ENCODE measurements at places on chromosomes 5 and 9.

DNA sequence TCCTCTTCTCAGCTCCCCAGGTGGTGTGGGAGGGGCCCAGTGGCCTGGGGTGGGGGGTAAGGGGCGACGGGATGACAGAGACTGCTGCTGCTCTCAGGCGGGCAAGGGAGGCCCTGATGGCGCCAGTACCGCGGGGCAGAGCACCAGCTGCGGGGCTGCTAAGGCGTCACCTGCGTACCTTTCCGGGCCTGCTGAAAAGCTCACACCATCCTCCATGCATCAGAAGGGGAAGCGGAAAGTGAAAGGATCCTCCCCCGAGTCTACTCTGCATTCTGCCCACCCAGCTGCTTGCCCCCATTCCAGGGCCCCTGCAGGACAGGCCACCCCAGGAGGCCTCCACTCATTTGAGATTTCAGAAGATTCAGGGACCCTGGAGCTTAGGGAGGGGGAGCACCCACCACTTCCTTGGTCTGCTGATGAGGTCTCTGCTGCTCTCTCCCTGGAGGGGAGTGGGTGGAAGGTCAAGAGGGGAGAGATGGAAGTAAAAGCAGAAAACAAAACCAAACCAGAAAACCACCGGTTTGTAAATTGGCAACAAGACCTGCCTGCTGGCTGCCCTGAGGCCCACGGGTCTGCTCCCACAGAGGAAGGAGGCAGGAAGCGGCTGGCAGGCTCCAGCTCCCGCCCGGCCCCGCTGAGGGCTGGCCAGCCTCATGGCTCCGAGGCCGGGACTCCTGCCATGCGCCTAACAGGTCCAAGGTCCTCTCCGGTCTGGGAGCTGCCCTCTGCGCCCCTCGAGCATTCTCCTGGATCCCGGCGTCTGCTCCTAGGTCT, 33.6 kb downstream of the PRRT1B start:
- DNase-seq: no peak

GRCh38 chr5:143551820-143552251, 148.3 kb upstream of the NR3C1 start:
- DNase-seq: no peak

DNA sequence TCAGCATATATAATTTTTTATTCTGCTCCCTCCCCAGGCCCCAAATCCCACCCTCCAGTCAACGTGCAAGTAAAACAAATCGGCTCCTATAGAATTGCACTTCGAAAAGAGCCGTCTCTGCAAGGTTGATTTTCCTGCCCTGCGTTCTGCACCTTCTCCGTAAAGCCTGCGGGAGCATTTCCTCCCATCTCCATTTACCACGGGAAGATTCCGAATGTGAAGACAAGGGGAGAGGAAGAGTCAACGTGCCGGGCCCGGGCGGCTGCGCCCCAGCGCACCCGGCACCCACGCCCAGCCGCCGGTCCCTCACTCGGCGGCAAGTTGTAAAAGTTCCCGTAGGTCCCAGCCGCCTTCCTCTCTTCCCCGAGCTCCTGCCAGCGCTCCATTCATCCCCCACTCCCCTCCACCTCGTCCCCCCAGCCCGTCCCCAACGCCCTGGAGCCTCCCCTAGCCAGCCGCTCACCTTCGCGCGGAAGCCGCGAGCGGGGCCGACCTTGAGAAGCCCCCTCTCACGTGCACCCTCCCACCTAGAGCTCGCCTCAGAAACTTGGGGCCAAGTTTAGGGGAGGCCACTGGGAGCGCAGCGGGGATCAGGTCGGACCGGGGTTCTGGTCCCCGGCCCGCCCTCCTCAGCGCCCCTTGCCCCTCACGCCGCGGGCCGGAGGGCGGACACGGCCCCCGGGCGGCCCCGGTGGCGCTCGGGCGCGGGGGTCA, 431 bp downstream of the BNC2 start:
- DNase-seq: no peak

DNA sequence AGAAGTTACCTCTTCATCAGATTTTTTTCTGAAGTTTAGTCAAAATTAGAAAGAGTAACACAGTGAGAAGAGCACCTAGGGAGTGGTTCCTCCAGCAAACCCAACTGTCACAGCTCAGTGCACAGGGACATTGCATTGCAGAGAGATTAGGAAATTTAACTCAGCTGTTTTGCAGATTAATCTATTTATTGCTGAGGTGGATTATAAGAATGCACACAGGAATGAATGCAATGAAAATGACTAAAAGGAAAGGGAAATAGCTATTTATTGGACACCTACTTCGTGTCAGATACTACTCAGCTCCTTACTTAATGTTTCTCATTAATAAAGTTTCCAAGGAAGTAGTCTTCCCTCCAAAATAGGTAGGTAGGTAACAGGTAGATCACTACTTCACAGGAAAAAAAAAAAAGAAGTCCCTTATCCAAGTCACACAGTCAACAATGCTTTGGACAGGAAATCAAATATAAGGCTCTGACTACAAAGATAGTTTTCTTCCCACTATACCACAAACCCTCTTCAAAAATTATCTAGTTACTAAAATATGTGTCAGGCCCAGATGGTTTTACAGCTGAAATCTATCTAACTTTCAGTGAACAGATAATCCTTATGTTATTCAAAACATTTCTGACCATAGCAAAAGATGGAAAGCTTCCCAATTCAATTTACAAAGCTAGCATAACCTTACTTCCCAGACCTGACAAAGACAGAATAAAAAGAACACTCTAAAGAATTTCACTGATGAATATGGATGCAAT, 442.2 kb upstream of the MPDZ start:
- peak; percentile 12 for DNase-seq

DNA sequence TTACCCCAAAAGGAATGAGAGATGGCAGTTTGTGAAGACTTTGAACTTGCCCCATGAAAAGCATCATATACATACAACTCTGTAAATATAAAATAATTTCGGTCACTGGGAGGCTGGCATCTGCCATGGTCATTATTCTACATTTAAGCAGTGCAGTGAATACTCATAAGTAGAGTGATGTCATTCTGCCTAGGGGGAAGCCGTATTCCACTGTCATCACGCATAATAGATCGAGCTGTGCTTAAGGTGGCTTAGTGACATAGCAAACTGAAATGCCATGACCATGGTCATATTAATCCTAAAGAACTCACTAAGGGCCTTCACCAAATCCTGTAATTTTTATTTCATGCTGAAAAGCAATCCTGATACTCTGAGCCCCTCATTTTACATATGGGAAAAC, 42.4 kb upstream of the NR4A3 start:
- peak; percentile 41 for DNase-seq

GRCh38 chr5:92927291-92927778, 653.7 kb downstream of the NR2F1-AS1 start:
- peak; percentile 57 for DNase-seq

DNA sequence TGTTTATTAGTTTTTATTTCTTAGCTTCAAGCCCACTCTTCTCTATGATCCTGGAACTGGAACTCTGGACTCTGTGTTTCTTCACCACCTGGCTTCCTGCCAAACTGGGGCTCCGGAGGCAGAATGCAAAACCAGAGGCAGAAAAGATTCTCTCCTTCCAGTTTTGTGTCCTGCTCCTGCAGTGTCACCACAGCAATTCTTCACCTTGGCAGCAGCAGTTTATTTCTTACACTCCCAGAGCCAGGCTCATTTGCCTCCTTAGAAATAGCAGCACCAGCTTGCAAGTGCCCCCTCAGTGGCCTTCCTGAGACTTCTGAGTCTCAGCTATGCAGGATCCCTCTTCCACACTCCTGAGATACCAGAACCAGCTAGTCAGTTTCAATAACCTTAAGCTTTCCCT, 26.7 kb upstream of the CAMK4 start:
- no peak for DNase-seq

DNA sequence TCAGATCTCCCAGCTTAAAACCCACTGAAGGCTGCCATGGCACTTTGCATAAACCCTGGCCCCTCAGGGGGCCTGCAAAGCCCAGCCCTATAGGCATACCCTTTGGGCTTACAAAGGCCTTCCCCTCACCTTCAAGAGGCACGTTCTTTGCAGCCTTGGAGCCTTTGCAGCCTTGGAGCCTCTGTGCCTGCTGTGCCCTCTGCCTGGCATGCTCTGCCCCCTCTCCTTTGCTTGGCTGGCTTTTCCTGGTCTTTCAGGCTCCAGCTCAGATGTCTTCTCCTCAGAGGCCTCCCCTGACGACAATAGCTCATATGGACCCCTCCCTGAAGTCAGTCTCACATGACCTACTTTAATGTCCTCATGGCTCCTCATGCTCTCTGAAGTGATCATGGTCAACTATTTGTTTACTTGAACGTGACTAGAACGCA, 60.3 kb downstream of the CXXC5 start:
- no peak for DNase-seq

- DNase-seq: no peak
Observed at GRCh38 chr5:173237875-173238220, 2.8 kb upstream of the NKX2-5 start.

DNA sequence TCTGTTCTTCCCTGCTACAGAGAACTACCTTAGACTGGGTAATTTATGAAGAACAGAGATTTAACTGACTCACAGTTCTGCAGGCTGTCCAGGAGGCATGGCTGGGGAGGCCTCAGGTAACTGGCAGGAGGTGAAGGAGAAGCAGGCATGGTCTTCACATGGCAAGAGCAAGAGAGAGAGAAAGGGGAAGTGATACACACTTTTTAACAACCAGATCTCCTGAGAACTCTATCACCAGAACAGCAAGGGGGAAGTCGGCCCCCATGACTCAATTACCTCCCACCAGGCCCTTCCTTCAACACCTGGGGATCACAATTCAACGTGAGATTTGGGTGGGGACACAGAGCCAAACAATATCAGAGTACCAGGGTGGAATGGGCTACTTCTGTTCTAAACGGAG, 766.8 kb downstream of the TLE1 start:
- DNase-seq: no peak

GRCh38 chr9:135068776-135069415, 18.6 kb upstream of the OLFM1 start:
- DNase-seq: no peak

DNA sequence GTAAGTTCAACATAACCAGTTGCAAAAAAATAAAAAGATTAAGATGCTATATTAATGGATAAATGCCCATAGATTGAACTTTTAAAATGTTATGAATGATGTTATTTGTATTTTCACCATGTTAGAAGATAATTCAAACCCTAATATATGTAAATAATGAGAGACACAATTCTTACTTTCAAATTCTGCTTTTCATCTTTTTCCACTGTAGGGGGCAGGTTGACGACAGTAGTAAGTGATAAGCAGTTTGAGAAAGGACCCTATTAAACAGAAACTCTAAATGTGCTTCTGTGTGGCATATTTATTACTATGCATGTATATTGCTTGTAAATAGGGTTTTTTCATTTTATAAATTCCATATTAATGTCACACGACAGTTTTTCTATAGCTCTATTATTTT, 591.1 kb downstream of the SEMA5A start:
- DNase-seq: no peak

GRCh38 chr9:84499969-84500582, 159.5 kb upstream of the SLC28A3 start:
- no peak for DNase-seq

DNA sequence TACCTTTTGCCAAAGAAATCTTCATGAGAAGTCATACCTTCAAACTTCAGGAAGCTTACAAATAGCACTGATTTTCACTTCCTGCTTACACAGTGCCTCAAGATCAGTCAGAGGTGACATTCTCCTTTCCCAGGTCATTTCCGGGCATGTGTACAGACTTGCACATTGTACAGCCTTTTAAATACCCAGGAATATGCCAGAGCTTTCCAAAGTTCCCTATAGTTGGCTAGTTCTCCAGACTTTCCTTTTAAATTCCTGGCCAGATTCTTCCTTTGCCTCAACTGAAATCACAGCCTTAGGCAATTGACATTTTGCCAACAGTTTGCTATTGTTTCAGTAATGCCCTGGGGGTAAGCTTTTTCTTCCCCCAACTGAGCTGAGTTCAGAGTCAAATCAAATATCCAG, 47.2 kb downstream of the RFX3 start:
- DNase-seq: peak; percentile 35

DNA sequence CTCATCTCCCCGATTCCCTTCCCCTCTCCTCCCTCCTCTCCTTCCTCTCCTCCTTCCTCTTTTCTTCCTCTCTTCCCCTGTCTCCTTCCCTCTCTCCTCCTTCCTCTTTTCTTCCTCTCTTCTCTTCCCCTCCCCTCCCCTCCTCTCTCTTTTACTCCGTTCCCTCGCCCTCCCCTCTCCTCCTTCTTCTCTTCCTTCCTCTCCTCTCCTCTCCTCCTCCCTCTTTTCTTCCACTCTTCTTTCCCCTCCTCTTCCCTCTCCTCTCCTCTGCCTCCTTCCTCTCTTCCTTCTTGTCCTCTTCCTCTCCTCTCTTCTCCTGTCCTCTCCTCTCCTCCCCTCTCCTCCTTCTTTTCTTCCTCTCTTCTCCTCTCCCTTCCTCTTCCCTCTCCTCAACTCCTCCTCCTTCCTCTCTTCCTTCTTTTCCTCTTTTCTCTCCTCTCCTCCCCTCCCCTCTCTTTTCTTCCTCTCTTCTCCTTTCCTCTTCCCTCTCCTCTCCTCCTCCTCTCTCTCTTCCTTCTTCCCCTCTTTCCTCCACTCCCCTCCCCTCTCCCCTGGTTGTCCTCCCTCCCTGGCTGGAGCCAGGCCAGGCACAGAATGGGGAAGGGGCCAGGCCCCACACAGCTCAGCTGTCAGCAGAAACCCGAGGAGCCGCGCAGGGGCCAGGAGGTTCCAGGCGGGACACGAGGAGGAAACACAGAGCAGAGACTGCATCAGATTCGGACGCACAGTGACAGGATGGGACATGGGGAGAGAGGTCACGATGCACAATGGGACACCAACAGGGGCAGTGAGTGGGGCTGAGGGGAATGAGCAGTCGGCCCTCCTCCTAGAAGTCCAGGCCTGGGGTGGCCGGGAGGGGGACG, 48.0 kb downstream of the CAMK2A start:
- DNase-seq: no peak

DNA sequence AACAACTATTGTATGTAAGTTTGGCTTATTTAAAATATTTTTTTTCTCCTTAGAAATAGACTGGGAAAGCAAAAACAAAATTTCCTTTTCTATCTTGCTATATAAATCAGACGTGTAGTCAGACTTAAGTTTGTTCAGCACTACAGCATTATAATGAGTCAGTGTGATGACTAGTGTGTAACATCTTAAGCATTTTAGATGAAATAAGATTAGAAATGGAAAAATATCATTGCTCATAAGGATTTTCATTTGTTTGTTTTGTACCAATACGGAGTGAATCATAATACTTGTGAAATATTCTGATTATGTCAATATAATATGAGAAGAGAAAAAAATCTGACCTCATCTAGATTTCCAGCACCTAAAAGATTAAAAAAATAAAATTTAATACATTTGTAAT, 64.7 kb upstream of the RICTOR start:
- no peak for DNase-seq

DNA sequence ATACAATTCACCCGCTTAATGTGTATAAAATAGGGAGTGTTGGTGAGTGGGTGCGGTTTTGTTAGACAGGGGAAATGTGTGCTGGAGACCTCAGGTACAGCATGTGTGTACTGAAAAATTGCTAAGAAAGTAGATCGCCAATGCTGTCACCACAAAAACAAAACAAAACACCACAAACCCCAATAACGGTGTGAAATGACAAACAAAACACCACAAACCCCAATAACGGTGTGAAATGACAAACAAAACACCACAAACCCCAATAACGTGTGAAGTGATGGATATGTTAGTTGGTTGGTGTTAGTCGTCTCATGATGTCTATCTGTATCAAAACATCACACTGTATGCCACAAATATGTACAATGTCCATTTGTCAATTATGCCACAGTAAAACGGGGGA, 14.2 kb upstream of the GFPT2 start:
- no peak for DNase-seq
